Breast epithelium (tissue), 4 donors: ENCODE measurements at places on chromosomes 1 and 21. TPM values are rescaled to one million over a fixed set of nuclear protein-coding genes. Genes with fewer than 3 reads are reported as not detected.
A peak's percentile ranks its signal among the peaks of the same experiment; 100 is the strongest.

DNA sequence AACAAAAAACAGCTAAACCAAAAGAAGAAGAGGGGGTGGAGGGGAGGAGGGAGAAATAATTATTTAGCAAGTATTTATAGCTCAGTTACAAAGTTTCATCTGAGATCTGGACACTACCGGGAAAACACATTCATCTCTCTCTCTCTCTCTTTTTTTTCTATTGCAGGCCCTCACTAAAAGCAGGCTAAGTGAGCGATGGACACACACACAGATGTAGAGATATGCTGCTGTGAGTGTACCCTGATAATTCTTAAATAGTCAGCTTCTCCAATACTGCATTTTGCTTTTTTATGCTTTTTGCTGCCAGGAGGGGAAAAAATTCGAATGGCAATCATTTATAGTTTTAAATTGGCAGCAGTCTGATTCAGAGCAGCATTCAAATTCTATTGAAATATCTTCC, 65.0 kb downstream of the LPAR3 start:
- DNase-seq: no peak

NSL1 gene
- 28.5 TPM for total RNA-seq

ATP1A4 gene
- total RNA-seq: not detected

DNA sequence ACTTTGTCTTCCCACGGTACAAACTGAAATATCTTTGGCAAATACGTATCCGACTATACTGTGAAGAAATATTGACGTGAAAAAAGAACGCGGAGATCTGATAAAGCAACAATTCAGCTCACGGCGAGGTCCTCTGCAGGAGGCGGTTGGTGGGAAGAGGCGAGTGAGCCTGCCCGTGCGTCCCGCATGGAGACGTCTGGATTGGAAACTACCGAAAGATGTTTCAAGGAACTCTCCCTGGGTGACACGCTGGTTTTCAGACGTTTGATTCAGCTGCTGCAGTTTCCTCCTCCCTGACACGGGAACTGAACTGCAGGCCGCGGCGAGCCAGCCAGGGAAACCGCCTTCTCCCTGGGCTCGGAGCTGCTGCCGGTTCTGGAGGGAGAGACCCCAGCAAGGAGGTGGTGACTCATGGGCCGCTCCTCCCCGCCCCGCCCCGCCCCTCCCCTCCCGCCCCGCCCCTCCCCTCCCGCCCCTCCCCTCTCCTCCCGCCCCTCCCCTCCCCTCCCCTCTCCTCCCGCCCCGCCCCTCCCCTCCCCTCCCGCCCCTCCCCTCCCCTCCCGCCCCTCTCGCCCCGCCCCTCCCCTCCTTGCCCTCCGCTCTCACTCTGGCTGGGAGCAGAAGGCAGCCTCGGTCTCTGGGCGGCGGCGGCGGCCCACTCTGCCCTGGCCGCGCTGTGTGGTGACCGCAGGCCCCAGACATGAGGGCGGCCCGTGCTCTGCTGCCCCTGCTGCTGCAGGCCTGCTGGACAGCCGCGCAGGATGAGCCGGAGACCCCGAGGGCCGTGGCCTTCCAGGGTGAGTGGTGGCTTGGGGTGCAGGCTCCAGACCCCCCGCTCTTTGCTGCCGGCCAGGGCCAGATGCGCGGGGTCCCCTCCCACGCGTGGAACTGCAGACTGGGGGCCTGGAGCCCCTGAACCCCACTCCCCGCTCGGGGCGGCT, at the start of gene COL6A1:
Gene COL6A1 (plus strand): TSS at position 620 of the 941 bp plus-strand sequence. CDS start 81 bp downstream, at position 701.
- DNase-seq: peak; percentile 76

GRCh38 chr1:150262388-150263320, 5.1 kb downstream of the CA14 start:
- no peak for DNase-seq
